ENCODE measurements at places on chromosomes 4 and X.

- DNase-seq = peak; percentile 57
Measured at GRCh38 chrX:54358424-54359211, 772 bp upstream of the WNK3 start.

- no peak for DNase-seq
Measured at GRCh38 chr4:81106150-81106549, 75.6 kb downstream of the BMP3 start.

DNA sequence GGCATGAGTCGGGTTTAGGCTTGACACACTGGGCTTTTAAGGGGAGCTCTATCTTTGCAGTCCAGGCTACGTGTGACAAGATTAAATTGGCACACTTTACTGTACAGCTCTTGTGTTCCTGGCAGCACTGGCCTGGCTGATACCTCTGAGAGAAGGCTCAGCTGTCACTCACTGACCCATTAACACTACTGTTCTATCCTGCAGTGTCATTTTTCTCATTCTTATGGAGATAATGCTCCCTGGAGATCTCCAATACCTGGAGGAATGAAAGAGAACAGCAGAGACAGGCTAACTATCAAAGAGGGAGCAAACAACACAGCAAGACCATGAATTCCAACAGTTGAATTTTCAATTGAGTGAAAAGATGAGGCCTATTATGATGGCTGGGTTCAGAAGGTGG lies 1.7 kb upstream of the PDHA2 start:
- DNase-seq = no peak

DNA sequence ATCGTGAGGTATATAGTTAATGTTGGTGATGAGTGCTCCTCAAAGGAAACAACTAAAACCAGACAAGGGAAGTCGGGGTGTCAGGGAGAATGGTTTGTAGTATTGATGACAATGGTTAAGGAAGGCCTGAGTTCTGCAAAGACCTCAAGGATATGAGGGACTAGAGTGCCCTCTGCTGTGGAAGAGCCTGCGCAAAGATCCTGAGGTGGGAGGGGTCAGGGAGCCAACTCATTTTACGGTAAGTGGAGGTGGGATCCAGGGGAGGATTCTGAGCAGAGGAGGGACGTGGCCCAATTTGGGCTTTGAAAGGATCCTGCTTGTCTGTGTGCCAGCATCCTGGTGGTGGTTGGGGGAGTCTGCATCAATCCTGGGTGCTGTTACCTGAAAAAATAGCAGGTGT lies 11.3 kb downstream of the UBA1 start:
- DNase-seq = no peak

- no peak for DNase-seq
Measured at GRCh38 chrX:13008189-13008533, 33.3 kb downstream of the TMSB4X start.

DNA sequence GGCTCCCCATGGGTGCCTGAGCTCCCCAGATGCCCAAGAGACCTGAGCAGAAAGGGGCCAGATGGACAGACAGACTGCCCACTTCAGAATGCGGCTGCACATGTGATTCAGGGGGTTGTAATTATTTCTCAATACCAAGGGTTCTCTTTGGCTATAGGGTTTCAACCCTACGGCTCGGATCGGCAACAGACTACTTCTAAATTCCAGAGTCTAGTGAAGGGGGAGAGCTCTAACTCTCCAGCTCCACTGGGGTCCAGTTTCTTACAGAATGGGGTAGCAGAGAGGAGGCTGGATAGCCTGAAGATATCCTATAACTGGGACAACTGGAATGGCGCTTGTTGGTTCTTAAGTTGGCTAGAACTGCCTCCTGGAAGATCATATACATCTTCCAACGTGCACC lies 136.3 kb downstream of the MGST2 start:
- no peak for DNase-seq

- DNase-seq = no peak
Measured at GRCh38 chr4:8123389-8123788, 35.2 kb downstream of the ABLIM2 start.

DNA sequence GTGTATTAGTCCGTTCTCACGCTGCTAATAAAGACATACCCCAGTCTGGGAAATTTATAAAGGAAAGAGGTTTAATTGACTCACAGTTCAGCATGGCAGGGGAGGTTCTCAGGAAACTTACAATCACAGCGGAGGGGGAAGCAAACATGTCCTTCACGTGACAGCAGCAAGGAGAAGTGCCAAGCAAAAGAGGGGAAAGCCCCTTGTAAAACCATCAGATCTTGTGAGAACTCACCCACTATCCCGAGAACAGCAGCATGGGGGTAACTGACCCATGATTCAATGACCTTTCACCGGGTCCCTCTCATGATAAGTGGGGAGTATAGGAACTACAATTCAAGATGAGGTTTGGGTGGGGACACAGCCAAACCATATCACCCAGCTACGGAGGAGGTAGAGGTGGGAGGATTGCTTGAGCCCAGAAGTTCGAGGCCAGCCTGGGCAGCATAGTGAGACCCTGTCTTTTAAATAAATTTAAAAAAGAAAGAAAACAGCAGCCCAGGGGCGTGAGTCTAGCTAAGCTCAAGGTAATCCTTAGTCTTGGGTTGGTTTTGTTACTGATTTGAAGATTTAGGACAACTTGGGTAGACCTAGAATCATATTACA lies 46.4 kb upstream of the TMEM131L start:
- DNase-seq = no peak

DNA sequence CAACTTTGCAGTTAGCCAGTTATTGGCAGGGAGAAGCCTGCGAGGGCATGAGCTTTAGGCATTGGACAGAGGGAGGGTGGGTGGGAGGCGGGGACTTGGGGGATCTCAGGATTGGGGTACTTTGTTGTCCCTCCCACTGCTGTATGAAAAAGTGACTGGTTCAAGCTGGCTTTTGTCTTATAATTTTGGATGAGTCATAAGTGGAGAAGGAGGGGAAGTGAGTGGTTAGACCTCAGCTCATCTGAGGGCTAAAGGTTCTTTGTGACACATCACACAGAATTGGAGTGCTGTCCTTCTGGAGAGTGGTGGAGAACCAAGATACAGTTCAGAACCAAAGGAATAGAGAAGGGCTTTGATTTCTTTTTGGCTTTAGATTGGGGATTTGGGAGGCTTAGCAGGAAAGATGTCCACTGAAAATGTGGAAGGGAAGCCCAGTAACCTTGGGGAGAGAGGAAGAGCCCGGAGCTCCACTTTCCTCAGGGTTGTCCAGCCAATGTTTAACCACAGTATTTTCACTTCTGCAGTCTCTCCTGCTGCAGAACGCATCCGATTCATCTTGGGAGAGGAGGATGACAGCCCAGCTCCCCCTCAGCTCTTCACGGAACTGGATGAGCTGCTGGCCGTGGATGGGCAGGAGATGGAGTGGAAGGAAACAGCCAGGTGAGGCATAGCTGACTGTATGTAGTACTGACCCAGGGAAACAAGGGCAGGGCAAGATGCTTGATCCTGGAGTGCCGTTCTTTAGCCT lies at the start of gene SLC4A4:
Gene SLC4A4, plus strand, starts transcription at position 175 of the 748 bp plus-strand sequence.
- no peak for DNase-seq

GRCh38 chr4:144967161-144967560 lies 130.8 kb downstream of the ANAPC10 start:
- no peak for DNase-seq

GRCh38 chr4:18675586-18676525 lies 654.3 kb upstream of the LCORL start:
- no peak for DNase-seq

GRCh38 chr4:150970685-150971151 lies 44.4 kb downstream of the LRBA start:
- no peak for DNase-seq

GRCh38 chr4:37014584-37014983 lies 230.0 kb upstream of the NWD2 start:
- DNase-seq = no peak
